ENCODE measurements at places on chromosomes 1 and 21. TPM values are rescaled to one million over a fixed set of nuclear protein-coding genes. Genes with fewer than 3 reads are reported as not detected.

ASAP3 gene
- total RNA-seq = 29.4 TPM

PPIAL4G gene
- not detected for total RNA-seq

CCDC30 gene
- 1.4 TPM for total RNA-seq

DSCAM gene
- not detected for total RNA-seq

LHX4 gene
- under 0.01 TPM for total RNA-seq

ZNF695 gene
- total RNA-seq = 0.79 TPM

CITED4 gene
- 8.6 TPM for total RNA-seq

TEDDM1 gene
- total RNA-seq = not detected

NLRP3 gene
- 0.33 TPM for total RNA-seq

VASH2 gene
- 0.26 TPM for total RNA-seq

NECTIN4 gene
- 0.13 TPM for total RNA-seq

FALEC gene
- total RNA-seq = 0.33 TPM

F3 gene
- total RNA-seq = 114 TPM

PCNT gene
- total RNA-seq = 32.3 TPM

Measured in smooth muscle cell of the pulmonary artery (primary cell).